Activated CD4-positive, alpha-beta T cell treated with anti-CD3 and anti-CD28 coated beads, Interleukin-2, amount 50 U/mL, for 16 hours (primary cell): ENCODE measurements at places on chromosomes 2 and 18.

- DNase-seq, result no peak
These were observed 311.9 kb downstream of the CCDC178 start for GRCh38 chr18:33128581-33128980.

- DNase-seq, result no peak
These were observed 22.0 kb downstream of the ZNF804A start for GRCh38 chr2:184620367-184620766.

DNA sequence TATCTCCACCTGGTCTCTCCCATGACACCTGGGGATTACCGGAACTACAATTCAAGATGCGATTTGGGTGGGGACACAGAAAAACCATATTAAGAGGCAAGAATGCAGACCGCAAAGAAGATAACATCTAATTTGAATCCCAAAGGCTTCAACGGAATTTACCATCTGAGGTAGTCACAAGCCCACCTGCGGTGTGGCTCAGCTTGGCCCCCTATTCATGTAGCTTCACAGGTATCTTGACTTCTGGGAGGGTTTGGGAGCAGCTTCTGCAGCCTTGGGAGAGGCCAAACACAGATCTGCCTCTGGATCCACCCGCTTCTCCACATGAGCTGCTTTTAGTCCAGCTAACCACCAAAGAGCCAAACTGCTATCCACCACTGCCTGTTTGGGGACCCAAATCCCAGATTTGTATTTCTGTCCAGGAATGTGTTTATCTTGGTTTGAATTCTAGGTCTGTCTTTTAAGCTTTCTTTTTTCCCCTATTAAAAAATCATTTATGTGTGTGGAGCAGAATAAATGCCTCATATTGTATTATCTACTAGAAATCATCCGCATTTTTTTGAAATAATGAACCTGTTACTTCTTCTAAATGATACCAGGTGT lies 247.6 kb downstream of the DLGAP1 start:
- no peak for DNase-seq

DNA sequence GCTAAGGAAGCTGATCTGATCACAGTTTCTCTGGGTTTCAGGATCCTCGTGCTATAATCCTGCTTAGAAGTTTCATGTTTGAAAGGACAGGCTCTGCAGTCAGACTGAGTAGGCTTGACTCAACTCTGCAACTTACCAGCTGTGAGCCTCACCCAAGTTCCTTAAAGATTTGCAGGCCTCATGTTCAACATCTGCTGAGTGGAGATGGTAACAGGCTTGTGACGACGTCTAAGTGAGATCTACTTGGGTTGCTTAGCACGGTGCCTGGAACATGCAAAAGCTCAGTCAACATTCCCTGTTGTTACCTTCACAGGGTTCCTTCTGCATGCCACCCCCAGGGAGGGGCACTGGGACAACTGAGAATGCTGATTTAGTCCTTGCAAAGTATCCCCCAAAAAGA lies 164.2 kb downstream of the C1D start:
- DNase-seq, result no peak

DNA sequence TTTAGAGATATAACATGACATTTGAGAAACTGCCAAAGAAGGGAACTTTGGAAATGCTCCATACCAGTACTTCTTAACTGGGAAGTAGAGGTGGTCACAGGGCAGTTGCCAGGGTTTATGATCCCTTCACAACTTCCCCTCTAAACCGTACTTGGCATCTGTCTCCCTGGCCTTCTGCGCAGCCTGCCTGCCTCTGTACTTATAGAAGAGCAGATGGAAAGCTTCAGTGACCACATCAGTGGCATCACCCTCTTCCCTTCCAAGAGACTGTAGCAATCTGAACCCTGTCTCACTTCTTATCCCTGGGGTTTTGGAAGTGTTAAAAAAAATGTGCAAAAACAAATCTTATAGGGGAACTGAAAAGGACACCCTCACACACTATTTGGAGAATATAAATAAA lies 64.1 kb downstream of the EIF2AK3 start:
- no peak for DNase-seq

DNA sequence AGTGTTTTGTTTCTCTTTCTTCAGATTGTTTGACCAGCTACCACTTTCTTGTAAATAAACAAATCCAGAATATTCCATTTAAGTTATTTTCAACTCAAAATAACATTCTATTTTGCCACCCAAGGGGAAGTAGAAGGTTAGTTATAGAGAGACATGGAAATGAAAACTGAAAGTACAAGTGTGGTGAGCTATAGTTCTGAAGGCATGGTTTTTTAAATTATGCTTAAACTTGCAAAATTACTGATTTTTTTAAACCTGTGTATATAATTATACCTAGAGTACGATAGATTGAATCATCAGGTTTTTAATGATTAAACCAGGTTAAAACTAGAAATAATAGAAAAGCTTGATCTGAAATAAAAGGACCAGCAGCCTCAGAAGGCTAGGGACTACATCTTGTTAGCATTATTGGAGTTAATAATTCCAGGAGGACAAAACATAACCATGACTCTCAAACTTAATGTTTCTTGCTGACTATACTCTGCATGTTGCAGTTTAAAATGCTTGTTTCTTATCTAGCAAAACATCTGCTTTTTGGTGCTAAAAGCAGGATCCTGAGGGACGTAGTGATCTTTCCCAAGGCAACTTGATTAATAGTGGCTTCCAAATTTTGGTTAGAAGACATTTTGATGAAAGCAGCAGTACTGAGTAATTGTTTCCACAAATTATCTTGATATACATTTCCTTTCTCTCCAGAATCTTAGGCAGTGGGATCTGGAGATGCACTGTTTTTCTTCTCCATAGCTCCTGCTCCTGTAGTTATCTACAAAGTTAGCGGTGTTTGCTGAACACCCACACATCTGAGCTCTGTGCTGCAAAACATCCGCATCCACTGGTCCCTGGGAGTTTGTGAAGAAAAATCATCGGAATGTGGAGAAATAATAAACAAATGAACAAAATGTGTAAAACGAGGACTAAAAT lies 327.2 kb upstream of the PKDCC start:
- DNase-seq, result no peak

- peak; percentile 39 for DNase-seq
These were observed 1.6 kb downstream of the CRIM1 start for GRCh38 chr2:36356990-36357846.

GRCh38 chr18:68665628-68666027 lies 49.3 kb downstream of the TMX3 start:
- DNase-seq, result no peak

- no peak for DNase-seq
These were observed 978.3 kb downstream of the BCL11A start for GRCh38 chr2:59575191-59575590.

GRCh38 chr2:176146101-176146500 lies 5.2 kb upstream of the HOXD4 start:
- no peak for DNase-seq

GRCh38 chr2:224937887-224938286 lies 104.4 kb downstream of the DOCK10 start:
- DNase-seq, result no peak

DNA sequence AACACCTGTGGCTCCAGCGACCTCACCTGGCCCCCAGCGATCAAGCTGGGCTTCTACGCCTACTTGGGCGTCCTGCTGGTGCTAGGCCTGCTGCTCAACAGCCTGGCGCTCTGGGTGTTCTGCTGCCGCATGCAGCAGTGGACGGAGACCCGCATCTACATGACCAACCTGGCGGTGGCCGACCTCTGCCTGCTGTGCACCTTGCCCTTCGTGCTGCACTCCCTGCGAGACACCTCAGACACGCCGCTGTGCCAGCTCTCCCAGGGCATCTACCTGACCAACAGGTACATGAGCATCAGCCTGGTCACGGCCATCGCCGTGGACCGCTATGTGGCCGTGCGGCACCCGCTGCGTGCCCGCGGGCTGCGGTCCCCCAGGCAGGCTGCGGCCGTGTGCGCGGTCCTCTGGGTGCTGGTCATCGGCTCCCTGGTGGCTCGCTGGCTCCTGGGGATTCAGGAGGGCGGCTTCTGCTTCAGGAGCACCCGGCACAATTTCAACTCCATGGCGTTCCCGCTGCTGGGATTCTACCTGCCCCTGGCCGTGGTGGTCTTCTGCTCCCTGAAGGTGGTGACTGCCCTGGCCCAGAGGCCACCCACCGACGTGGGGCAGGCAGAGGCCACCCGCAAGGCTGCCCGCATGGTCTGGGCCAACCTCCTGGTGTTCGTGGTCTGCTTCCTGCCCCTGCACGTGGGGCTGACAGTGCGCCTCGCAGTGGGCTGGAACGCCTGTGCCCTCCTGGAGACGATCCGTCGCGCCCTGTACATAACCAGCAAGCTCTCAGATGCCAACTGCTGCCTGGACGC lies 4.9 kb downstream of the GPR35 start:
- no peak for DNase-seq

DNA sequence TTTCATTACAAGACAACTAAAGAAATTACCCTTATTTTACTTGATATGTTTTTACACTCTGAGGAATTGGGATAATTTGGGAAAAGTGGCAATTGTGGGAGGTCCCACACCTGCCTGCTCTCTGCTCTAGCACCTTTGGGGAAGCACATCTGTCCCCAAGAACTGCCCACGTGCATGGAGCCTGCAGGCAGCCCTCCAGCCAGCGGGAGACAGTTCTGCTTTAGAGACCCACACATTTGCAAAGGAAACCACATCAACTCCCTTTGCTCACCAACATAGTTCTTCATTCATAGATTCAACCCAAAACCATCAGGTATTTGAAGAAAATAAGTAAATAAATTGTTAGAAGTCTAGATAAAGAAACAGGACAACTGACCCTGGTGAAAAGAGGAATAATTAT lies 239.9 kb upstream of the ID2 start:
- no peak for DNase-seq

DNA sequence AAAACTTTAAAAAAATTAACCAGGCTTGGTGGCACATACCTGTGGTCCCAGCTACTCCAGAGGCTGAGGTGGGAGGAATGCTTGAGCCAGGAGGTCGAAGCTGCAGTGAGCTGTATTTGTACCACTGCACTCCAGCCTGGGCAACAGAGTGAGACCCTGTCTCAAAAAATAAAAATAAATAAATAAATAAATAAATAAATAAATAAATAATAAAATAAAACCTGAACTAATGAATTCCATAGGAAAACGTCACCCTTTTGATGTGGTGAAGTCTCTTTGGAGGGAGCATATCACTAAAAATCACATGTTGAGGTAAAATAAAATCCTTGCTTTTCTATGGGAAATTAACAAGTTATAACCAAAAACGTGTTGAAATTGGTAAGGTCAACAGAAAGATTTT lies 29.6 kb upstream of the ITGAV start:
- DNase-seq, result no peak

DNA sequence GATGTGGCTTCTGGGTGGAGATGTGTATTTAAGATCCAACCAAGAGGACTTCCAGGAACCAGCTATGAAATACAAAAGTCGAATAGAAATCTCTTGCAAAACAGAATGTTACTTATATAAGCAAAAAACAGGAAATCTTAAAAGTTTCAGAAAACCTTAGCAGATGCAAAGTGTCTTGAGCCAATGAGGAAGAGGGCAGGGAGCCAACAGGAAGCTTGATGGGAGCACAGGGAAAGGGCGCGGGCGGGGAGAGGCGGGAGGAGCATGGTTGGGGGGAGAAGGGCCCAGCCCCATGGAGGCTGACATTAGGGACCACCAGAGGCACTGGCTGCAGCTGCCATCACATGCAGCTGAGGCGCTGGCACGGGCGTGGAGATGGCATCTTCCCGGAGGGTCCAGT lies 203.3 kb downstream of the SNTG2 start:
- no peak for DNase-seq

DNA sequence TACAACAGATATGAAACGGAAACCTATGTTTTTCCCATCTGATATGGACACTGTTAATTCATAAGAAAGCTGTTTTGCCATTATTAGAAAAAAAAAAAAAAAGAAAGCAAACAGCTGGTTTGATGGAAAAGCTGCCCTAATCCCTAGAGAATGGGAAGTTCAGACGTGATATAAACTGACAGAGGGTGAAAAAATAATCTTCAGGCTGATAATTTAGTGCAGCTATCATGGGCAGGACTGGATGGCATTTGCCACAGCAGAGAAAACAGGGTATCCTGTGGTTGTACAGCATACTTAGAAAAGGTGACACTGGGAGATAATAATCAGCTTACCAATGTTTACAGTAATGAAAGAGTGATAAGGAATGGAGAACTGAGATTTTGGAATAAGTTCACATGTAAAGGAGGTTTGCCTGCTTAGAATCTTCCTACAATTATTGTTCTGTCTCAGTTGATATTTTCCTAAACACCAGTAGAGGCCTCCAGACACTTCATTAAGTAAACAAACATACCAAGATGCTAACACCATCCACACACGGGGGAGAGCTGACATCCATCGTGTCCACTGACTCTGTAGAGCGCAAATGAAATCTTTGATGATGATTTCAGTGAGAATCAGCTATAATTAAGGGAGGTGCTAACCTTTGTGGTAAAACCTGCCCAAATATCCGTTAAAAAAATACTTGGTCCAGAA lies 211.6 kb upstream of the MMADHC start:
- DNase-seq, result no peak

- DNase-seq, result no peak
These were observed 316.5 kb downstream of the SETBP1 start for GRCh38 chr18:44997174-44997573.

GRCh38 chr2:12602661-12603060 lies 114.1 kb upstream of the TRIB2 start:
- no peak for DNase-seq

GRCh38 chr2:241228081-241228859 lies 39.8 kb downstream of the ANO7 start:
- no peak for DNase-seq

- DNase-seq, result no peak
These were observed 6.0 kb upstream of the MROH2A start for GRCh38 chr2:233772153-233772552.

DNA sequence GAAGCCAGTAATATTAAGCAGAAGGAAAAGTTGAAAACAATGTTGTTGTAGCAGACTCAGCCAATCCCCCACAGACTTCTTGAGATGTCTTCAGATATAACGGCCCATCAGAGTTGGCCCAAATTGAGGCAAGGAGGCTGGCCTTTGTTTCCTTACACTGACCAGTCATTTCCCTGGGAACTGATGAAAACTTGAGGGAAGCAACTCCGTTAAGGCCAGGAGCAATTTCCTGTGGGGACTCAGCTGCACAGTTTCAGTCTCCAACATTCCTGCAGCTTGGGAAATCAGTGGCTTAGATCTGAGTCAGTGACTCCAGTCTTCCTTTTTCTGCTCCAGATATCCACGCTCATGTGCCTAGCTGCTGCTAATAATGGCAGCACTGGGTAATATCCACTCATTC lies 75.7 kb downstream of the FTCDNL1 start:
- no peak for DNase-seq

- DNase-seq, result no peak
These were observed 36.4 kb downstream of the RNMT start for GRCh38 chr18:13762690-13763439.

- peak; percentile 44 for DNase-seq
These were observed 687 bp downstream of the CTDP1 start for GRCh38 chr18:79680100-79680879.

- no peak for DNase-seq
These were observed 39.4 kb upstream of the ZNF397 start for GRCh38 chr18:35201256-35201931.

GRCh38 chr2:67727623-67728022 lies 330.5 kb downstream of the ETAA1 start:
- no peak for DNase-seq

- DNase-seq, result no peak
These were observed 4.0 kb downstream of the IMP4 start for GRCh38 chr2:130346741-130347066.
